Fibroblast of lung (primary cell): ENCODE measurements at places on chromosomes 1 and 21. TPM values are rescaled to one million over a fixed set of nuclear protein-coding genes. Genes with fewer than 3 reads are reported as not detected.
A peak's percentile ranks its signal among the peaks of the same experiment; 100 is the strongest.

The PGLYRP3 gene
- not detected in 2 replicates for total RNA-seq

The SWT1 gene
- 8.4 and 8.7 TPM in 2 replicates for total RNA-seq

The DIRAS3 gene
- total RNA-seq = 1.5 and 1.8 TPM in 2 replicates

The RGSL1 gene
- total RNA-seq = not detected in 2 replicates

The NUP210L gene
- under 0.01 and 0.17 TPM in 2 replicates for total RNA-seq

The CLEC20A gene
- not detected in 2 replicates for total RNA-seq

The AKR7A2 gene
- 57.0 and 63.6 TPM in 2 replicates for total RNA-seq

The PCBP3 gene
- total RNA-seq = 1.7 and 5.1 TPM in 2 replicates

- H3K27me3 ChIP-seq = no peaks in the 10 kb centered on the region
- no peak overlapping the region for H3K27ac ChIP-seq
- DNase-seq = peak; percentile 53
- H3K4me3 ChIP-seq = no peak overlapping the region
- H3K36me3 ChIP-seq = peaks cover 5% of the 10 kb centered on the region
- no peaks in the 10 kb centered on the region for H3K4me1 ChIP-seq
Observed at GRCh38 chr1:30929135-30929889, 20.8 kb upstream of the SDC3 start.

DNA sequence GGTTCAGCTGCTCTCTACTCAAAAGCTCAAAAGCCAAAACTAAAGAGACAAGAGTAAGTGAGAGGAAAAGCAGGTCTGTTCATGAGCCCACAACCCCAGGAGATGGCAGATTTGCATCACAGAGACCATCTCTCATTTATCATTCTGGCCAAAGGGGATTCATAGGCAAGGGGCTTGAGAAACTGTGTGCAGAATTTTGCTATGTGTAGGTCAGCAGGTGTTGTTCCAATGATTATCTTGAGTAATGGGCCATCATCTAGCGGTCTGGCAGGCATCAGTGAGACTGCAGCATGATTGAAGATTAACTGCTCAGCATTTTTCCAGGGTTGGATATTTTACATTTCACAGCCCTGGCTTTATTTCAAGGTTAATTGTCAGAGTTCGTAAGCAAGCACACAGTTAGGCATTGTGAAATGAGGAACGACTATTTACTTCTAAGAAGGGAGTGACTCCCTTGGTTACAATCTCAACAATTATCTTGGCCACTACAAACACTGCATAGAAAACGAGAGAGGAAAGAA is 1204.6 kb upstream of the TMPRSS15 start:
- H3K27me3 ChIP-seq = no peaks in the 10 kb centered on the region
- no peak overlapping the region for H3K4me3 ChIP-seq
- no peak overlapping the region for H3K27ac ChIP-seq
- no peak for DNase-seq
- H3K36me3 ChIP-seq = no peaks in the 10 kb centered on the region

DNA sequence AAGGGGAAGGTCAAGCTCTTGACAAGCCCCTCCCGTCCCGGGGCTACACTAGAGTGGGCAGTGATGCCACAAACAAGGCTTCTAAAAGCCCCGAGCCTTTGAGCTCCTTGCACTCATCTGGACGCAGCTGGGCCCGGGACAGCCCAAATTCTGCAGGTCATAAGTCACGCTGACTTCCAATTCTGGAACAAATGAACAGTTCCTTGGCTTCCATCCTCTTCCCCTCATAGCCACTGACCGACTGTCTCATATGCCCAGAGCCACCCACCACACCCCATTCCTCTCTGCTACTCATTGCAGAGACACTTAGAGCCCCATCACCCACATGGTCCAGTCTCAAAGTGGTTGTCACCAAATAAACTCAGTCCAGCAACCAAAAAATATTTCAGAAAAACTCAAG is 32.8 kb upstream of the PRELP start:
- no peak for DNase-seq
- H3K4me1 ChIP-seq = peaks cover 11% of the 10 kb centered on the region
- H3K4me3 ChIP-seq = no peak overlapping the region
- no peak overlapping the region for H3K27ac ChIP-seq
- H3K27me3 ChIP-seq = peaks cover 7% of the 10 kb centered on the region

- DNase-seq = no peak
- no peak overlapping the region for H3K4me3 ChIP-seq
- H3K27ac ChIP-seq = no peak overlapping the region
- H3K4me1 ChIP-seq = no peaks in the 10 kb centered on the region
- H3K27me3 ChIP-seq = no peaks in the 10 kb centered on the region
Observed at GRCh38 chr1:227893300-227893948, 54.3 kb downstream of the WNT9A start.

- H3K27me3 ChIP-seq = no peaks in the 10 kb centered on the region
- no peaks in the 10 kb centered on the region for H3K36me3 ChIP-seq
- no peak for DNase-seq
- H3K4me3 ChIP-seq = no peak overlapping the region
Observed at GRCh38 chr1:199778324-199778955, 249.1 kb upstream of the NR5A2 start.

DNA sequence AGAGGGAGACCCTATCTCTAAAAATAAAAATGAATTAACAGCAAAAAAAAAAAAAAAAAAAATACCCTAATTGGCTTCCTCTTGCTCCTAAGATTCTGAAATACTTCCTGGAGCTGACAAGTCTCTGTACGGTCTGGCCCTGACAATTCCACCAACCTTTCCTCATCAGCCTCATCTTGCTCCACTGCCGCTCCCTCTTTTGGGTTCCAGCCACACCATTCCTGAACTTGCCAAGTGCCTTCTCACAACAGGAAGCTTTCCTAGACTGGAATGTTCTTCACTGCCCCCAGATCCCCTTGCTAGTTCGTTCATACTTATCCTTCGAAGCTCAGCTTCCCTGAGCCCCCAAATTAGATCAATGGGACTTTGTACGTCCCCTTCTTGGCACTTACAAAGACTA is 37.0 kb downstream of the AKNAD1 start:
- no peaks in the 10 kb centered on the region for H3K36me3 ChIP-seq
- H3K4me3 ChIP-seq = no peak overlapping the region
- H3K4me1 ChIP-seq = peaks cover 16% of the 10 kb centered on the region
- no peaks in the 10 kb centered on the region for H3K27me3 ChIP-seq

GRCh38 chr1:27416387-27417111 is 24.1 kb downstream of the GPR3 start:
- no peak overlapping the region for H3K27ac ChIP-seq
- peaks cover 16% of the 10 kb centered on the region for H3K4me1 ChIP-seq
- H3K27me3 ChIP-seq = no peaks in the 10 kb centered on the region
- peaks cover 8% of the 10 kb centered on the region for H3K36me3 ChIP-seq

- H3K27ac ChIP-seq = no peak overlapping the region
- no peak for DNase-seq
- H3K27me3 ChIP-seq = peaks cover 3% of the 10 kb centered on the region
Observed at GRCh38 chr1:1167841-1168450, 5.7 kb upstream of the TTLL10 start.

GRCh38 chr1:178575611-178576361 is 62.9 kb downstream of the TEX35 start:
- H3K27me3 ChIP-seq = no peaks in the 10 kb centered on the region
- no peaks in the 10 kb centered on the region for H3K4me1 ChIP-seq
- no peak overlapping the region for H3K27ac ChIP-seq
- peak; percentile 49 for DNase-seq

- no peak overlapping the region for H3K27ac ChIP-seq
- no peaks in the 10 kb centered on the region for H3K27me3 ChIP-seq
- H3K4me1 ChIP-seq = peaks cover 3% of the 10 kb centered on the region
- no peaks in the 10 kb centered on the region for H3K36me3 ChIP-seq
- DNase-seq = no peak
Observed at GRCh38 chr1:235021321-235021720, 107.3 kb downstream of the TOMM20 start.

DNA sequence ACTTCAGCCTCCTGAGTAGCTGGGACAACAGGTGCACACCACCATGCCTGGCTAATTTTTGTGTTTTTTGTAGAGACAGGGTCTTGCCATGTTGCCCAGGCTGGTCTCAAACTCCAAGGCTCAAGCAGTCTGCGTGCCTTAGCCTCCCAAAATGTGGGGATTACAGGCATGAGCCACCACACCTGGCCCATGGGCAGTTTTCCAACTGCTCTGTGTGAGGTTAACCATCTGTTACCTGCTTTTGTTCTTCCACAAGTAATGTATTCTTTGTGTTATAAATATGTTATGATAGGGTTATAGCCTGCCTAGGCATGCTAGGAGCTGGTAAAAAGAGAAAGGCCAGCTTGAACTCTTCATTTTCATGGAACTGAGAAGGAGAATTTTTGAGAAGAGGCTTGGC is 30.7 kb downstream of the TUFT1 start:
- H3K27ac ChIP-seq = no peak overlapping the region
- H3K27me3 ChIP-seq = no peaks in the 10 kb centered on the region
- no peak overlapping the region for H3K4me3 ChIP-seq
- H3K4me1 ChIP-seq = peaks cover 15% of the 10 kb centered on the region
- no peak for DNase-seq

GRCh38 chr1:230186874-230187273 is 119.8 kb downstream of the GALNT2 start:
- no peak overlapping the region for H3K4me3 ChIP-seq
- no peak overlapping the region for H3K27ac ChIP-seq
- no peak for DNase-seq
- no peaks in the 10 kb centered on the region for H3K27me3 ChIP-seq
- peaks cover 5% of the 10 kb centered on the region for H3K4me1 ChIP-seq

GRCh38 chr1:206801467-206801866 is 29.2 kb upstream of the IL10 start:
- no peak for DNase-seq
- no peaks in the 10 kb centered on the region for H3K36me3 ChIP-seq
- H3K27me3 ChIP-seq = no peaks in the 10 kb centered on the region
- H3K27ac ChIP-seq = no peak overlapping the region

DNA sequence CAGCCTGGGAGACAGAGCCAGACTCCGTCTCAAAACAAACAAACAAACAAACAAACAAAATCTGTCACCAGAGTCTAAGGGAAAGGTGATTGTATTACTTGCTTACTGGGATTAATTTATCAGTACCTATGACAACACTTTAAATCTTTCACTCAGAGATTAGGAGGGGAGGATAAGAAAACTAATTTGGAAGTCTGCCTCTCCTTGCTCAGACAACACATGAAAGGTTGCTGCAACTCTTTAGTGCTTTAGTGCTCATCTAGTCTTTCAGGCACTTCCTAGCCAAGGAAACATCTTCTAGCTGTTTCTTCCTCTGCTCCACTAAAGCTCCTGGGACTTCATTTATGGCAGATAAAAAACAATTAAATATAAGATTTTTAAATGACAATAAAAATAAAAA is 7.3 kb upstream of the FMN2 start:
- H3K4me3 ChIP-seq = no peak overlapping the region
- DNase-seq = no peak
- no peak overlapping the region for H3K27ac ChIP-seq
- no peaks in the 10 kb centered on the region for H3K36me3 ChIP-seq
- H3K27me3 ChIP-seq = no peaks in the 10 kb centered on the region

DNA sequence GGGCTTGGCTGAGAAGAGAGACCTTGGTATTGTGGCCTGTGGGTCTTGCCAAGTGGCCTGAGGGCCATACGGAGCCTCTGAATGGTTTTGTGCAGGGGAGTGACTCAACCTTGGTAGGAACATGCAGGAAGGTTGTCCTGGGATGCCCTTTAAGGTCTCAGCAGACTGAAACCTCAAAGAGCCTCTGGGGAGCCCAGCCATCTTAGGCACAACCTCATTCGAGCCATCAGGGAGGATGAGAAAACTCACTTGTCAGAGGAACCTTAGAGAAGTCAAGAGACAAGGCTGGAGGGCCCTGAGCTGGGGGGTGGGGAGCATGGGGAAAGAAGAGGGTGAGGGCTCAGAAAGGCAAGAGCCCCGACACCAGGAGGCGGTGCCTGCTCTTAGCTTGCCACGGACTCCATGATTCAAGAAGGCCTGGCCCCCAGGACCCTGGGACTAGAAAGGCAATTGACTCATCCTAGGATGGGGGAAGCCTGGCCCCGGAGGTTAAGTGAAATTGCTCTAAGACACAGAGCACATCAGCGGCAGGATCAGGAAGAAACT is 13.0 kb downstream of the IFI6 start:
- DNase-seq = peak; percentile 71
- H3K27me3 ChIP-seq = no peaks in the 10 kb centered on the region
- peaks cover 10% of the 10 kb centered on the region for H3K4me1 ChIP-seq
- H3K4me3 ChIP-seq = no peak overlapping the region

- H3K4me3 ChIP-seq = no peak overlapping the region
- no peaks in the 10 kb centered on the region for H3K36me3 ChIP-seq
- H3K27ac ChIP-seq = no peak overlapping the region
- peak; percentile 6 for DNase-seq
- no peaks in the 10 kb centered on the region for H3K27me3 ChIP-seq
Observed at GRCh38 chr1:246306415-246307037, 200.6 kb downstream of the SMYD3 start.

GRCh38 chr1:165695031-165695430 is 3.3 kb downstream of the ALDH9A1 start:
- no peak for DNase-seq
- no peaks in the 10 kb centered on the region for H3K4me1 ChIP-seq
- H3K27ac ChIP-seq = no peak overlapping the region
- H3K4me3 ChIP-seq = no peak overlapping the region

DNA sequence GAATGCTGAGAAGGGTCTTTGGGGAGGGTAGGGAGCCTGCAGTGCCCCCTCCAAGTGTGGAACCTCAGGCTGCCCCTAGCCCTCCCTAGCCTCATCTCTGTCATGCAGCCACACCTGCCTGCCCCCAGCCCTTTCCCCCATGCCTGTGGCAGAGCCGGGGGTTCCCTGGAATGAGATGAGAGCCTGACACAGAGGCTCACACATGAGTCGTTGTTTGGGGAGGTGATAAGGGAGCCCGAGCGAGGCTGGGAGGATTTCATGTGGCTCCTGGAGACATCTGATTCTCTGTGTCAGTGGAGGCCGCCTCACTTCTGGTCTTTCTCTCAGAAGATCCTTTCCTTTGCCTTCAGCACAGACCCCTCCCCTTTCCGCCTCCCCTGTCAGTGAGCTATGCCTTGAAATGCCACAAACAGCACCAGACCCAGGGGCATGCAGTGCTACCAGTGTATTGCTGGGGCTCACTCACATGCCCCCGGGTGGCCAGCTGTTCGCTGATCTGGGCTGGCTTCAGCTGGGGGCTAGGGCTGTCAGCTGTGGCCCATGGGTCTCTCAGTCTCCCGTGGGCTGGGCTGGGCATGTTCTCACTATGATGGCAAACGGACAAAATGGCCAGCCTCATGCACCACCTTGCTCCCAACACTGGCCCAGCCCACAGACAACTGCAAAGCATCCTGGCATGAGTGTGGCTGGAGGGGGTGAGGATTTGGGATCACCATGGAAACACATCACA is 102.6 kb downstream of the AJAP1 start:
- H3K27ac ChIP-seq = no peak overlapping the region
- no peak for DNase-seq
- no peaks in the 10 kb centered on the region for H3K4me1 ChIP-seq
- H3K27me3 ChIP-seq = no peaks in the 10 kb centered on the region

DNA sequence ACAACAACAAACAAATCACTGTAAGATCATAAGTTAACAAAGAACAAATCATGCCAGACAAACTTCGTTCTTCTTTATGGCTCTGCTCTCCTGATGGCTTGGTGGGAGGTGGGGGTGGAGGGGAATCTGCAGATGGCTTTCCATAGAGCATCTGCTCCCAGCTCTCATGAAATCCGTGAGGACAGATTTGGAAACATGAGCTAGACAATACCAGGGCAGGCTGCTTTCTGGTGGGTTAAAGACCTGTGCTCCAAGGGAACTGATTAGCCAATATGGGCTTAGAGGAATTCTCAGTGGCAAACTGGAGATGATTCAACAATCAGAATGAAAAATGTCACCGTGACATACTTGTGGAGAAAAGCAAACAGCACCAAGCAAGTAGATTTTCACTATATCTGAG is 69.4 kb upstream of the TLR5 start:
- H3K36me3 ChIP-seq = no peaks in the 10 kb centered on the region
- no peaks in the 10 kb centered on the region for H3K4me1 ChIP-seq
